T-helper 2 cell (primary cell): ENCODE measurements at places on chromosomes 16 and 17.
A peak's percentile ranks its signal among the peaks of the same experiment; 100 is the strongest.

DNA sequence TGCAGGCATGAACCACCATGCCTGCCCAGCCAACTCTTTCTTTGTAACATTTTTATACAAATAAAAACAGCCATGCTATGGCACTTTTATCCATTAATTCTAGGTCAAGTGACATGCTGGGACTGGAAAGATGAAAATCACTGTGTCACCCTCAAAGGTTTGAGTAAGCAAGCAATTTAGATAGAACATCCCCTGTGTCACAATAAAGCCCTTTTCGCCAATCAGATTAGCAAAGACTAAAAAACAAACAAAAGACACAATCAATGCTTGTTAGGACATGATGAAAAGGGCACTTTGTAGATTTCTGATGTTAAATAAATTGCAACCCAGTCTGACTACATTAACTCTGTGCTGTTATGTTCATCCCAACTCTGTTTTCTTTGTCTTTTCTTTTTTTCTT is 26.4 kb downstream of the CHP2 start:
- no peak for DNase-seq

DNA sequence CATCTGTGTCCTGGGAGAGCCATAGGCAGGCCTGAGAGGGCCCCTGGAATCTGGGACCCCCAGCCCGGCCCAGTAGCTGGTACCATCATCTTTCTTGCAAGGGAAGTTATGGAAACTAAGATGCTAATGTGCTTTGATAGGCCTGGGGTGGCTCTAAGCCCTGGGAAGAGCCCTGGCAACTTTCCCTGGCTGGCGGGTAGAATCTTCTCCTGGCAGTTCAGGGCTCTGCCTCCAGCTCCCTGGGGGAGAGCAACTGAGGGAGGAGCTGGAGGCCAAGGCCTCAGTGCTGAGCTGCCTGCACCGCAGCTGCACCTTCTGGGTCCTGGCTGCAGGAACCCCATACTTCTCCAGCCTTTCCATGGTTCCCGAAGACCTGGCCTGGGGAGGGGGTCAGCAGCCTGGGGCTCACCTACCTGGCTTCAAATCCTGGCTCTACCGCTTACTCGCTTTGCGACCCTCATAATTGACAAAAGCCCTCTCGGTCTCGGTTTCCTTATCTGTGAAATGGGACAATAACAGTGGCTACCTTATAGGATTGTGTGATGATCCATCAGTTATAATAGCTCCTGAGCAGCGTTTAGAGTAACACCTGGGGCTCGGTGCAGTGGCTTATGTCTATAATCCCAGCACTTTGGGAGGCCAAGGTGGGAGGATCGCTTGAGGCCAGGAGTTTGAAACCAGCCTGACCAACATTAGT is 333.7 kb downstream of the SEC14L1 start:
- DNase-seq = no peak

DNA sequence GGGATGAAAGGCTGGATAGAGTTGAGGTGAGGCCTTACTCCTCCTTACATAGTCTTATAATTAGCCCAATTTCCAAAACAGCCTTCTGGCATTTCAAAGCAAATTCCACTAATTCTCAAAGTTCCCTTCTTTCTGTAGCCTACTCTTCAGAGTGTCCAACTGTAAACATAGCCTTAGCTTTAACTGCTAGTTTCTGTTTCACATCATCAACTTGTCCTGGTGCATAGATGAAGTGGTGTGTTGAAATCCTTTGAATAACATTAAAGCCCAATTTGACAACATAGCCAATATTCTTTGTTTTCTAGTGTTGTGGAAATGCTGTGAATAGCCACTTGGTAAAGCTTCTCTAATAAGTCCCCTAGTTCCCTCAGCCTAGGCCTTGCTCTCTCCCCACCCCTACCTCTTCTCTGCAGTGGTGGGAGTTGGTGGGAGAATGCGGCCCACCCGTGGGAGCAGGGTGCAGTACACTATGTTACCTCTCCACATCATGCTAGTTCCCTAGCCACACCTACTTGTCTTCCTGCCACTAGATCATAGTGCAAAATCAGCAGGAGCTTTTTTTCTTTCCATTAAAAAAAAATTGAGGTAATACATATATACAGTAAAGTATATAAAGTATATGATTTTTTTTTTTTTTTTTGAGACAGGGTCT is 127.0 kb upstream of the HAS3 start:
- DNase-seq = no peak

GRCh38 chr16:86011532-86011931 is 112.6 kb downstream of the IRF8 start:
- DNase-seq = no peak

DNA sequence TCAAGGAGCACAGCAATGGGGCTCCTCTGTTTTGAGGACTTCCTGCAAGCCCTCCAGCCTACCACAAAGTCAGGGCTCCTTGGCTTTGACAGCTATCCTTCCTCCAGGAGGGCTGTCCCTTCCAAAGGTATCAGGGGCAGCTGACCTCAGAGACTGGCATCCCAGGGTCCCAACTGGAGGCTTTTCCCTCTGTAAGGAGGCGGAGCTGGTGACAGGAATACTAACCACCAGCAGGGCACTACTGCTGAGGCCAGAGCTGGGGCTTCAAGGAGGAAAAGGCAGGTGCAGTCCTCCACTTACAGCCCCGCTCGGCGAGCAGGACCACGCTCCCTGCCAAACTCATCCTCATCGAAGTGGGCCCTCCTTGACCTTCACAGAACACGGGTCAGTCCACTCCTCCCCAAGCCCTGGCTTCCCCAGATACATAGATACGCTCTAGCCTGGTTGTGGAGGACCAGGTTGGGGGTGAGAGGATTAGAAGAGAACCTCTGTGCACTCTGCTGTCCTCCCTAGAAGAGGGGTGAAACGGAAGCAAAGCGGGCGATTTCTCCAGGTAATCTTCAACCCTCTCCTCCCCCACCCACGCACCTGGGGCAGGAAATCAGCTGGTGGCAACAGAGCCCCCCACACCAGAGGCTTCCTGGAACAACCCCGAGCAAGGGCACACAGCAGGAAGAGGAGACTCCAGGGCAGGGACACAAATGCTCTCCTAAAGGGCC is 20.5 kb downstream of the ST3GAL2 start:
- no peak for DNase-seq

- no peak for DNase-seq
Measured at GRCh38 chr17:7740481-7741001, 23.0 kb downstream of the DNAH2 start.

DNA sequence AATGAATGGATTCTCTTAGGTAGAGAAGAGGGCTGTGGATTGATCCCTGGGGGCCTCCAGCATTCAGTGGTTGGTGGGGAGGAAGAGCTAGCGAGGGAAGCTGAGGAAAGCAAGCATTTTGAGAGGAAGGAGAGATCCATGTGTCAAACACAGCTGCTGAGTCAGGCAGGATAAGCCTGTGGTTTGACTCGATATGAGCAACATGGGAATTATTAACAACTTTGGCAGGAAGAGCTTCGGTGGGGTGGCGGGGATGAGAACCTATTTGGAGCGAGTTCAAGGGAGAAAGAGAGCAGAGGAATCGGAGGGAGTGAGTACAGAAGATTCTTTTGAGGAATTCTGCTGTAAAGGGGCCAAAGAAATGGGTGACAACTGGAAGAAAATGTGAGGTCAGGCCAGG is 59.5 kb upstream of the CDC42EP4 start:
- no peak for DNase-seq

DNA sequence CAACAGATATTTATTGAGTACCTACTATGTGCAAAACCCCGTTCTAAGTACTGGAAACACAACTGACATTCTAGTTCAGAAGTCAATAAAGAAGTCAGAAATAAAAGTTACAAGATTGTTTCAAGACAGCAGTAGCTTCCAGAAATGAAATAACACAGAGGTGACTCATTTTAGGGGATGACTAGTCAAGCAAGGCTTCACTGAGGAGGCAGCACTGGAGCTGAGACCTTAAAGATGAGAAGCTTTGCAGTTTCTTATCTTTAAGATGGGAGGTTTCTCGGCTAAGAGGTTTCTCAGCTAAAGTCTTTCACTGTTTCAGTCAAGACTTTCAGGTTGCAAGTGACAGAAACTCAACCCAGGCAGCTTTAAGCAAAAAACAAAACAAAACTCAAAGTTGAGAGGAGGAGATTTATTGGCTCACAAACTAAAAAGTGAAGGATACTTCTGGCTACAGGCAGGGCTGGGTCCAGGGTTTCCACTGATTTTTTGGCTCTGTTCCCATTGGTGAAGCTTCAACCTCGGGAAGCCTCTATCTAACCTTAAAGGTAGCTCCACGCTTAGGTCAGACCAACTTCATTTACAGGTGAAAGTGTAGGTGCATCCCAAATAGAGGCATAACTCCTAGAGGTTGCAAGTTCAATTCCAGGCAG is 7.4 kb upstream of the MMP2 start:
- no peak for DNase-seq

- DNase-seq = no peak
Measured at GRCh38 chr16:21001262-21001661, 100.7 kb downstream of the LYRM1 start.

DNA sequence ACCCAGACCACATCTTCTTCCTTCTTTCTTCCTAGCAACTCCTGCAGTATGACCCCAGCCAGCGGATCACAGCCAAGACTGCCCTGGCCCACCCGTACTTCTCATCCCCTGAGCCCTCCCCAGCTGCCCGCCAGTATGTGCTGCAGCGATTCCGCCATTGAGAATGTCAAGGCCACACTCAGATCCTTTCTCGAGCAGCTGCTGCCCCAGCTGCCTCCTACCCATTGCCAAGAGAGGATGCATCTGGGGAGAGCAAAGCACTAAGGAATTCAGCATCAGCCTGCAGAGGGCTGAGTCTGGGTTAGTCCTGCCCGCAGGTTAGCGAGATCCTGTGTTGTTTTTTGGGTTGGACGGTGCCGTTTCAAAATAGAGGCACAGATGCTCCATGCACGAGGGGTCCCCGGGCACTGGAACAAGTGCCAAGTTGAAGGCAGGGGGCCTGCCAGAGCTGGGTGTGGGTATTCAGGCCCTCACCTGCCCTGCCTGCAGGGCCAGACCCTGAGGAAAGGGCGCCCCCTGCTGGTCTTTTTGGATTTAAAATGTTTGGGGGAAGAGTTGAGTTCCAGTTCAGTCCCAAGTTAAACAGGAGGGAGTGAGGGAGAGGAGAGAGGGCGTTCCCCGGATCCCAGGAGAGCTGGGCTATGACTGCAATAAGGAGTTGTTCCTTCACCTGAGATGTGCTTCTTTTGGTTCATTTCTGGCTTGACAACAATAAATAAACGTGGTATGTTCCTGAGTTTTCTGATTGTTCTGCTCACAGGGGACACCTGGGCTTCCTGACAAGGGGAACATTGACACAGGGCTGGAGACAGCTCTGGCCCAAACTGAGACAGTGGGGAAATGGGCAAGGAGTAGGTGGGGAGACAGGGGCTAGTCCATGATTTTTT is 4.9 kb downstream of the CDK3 start:
- peak; percentile 65 for DNase-seq

- DNase-seq = no peak
Measured at GRCh38 chr17:80000981-80001775, 34.5 kb downstream of the TBC1D16 start.

GRCh38 chr17:181245-182049 is at the start of gene DOC2B:
Gene DOC2B (minus strand): TSS chr17:181650. CDS start chr17:181479, 171 bp downstream.
- no peak for DNase-seq

DNA sequence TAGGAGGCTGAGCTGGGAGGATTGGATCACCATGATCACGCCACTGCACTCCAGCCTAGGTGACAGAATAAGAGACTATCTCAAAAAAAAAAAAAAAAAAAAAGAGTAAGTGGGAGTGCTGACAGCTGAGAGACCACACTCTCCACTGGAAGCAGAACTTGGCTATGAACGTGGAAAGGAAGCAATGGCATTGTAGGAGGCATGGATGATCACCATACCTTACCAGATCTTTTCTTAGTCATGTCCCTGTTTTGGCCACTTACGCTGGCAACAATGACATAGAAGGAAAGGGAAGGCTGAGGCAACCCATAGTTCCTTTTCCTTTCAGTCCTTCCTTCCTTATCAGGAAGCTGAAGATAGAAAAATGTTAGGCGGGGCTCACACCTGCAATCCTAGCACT is 3.7 kb upstream of the ATP1B2 start:
- no peak for DNase-seq

DNA sequence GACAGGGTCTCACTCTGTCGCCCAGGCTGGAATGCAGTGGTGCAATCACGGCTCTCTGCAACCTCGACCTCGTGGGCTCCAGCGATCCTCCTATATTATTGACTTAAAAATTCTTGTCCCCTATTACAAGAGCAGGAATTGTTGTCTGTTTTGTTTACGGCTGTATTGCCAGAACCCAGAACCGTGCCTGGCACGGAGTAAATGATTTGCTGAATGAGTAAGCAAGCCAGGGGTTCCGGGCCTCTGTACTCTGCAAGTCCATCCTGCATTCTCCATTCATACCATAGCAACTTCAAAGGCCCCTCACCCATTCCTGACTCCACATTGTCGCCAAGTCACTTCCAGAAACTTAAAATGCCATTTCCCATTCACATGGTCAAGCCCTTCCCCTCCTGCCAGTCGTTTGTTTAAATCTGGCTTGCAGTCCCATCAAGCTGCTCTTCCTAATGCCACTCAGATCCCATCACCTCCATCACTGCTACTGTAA is 6.9 kb downstream of the ADCY9 start:
- DNase-seq = no peak

DNA sequence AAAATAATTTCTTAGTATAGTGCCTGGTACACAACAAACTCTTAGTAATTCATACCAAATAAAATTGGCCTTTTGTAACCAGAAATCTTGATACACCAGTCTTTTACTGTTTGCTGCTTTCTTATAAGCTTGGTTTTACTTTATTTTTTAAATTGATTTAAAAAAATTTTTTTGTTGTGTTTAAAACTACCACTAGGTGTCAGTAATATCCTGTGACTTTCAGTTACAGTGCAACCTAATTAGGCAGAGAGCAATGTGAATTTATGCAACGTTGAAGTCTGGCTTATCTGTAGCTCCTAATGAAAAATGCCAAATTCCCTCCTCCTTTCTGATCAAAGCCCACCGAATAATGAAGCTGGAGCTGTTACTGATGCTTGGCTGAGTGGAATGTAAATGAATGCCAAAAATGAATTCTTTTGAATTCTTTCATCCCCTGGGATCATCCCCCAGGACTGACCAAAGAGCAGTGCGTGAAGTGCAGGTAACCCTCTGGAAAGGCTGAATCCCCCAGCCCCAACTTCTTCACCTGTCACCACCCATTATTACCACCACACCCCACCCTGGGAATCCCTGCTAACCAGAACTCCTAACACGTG is 3.8 kb downstream of the ERCC4 start:
- DNase-seq = no peak

- peak; percentile 76 for DNase-seq
Measured at GRCh38 chr17:64505340-64506200, 519 bp downstream of the DDX5 start.

GRCh38 chr16:24534620-24535019 is 4.7 kb upstream of the RBBP6 start:
- DNase-seq = no peak

- DNase-seq = no peak
Measured at GRCh38 chr17:36506249-36506826, 19.9 kb downstream of the ZNHIT3 start.
